ENCODE measurements at places on chromosomes 11 and 22.

- no peak for DNase-seq
Measured at GRCh38 chr11:26896719-26897118, 97.2 kb upstream of the FIBIN start.

DNA sequence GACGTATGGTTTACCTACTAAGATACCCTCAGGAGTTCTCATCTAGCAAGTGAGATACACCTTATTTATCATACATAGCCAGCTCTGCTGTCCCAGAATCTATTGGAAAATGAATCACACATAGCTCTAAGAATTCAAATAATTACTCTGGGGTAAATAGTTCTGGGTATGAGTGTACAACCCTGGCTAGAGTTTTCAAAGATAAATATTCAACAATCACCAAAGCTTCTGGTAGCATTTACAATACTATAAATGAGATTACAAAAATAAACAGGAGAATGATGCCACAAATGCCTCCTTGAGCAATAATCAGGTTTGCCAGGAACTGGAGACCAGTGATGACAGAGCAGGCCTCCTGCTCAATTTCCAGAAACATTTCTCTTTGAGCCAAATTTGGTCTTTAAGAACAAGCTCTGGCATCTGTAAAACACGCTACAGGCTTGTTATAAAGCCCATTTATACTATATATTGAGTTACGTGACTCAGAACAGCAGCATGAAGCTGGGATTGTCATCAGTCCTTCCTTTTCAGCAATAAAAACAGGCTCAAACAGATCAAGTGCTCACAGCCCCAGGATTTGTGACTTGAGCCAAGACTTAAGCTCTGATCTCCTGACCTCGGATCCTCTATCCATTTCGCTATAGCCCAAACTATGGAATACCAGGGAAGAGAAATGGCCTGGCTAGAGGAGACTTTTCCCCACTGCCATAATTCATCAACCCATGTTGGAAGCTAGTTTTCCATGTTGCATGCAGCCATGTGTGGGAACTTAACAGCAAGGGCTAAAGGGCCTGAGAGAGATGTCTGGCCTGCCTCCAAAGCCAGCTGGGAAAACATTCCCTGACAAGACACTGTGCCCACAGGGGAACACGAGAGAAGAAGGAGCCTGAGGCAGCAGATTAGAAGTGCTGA, 19.7 kb downstream of the RAB30 start:
- DNase-seq, result peak; percentile 99

DNA sequence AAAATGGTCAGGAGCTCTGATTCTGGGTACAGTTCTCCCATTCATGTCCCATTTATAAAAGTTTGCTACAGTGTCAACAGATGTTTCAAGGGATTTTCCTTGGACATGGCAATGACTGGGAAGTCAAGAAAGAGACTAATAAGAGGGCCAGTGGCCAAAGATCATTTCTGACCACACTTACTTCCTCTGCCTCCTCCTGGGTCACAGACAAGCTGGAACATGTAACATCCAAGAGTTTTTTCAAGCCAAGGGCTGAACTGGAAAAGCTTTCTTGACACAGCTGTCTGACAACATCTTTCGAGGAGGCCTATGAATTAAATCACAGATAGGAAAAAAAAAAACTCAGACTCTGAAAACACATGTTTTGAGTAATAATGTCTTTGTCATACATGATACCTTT, 8.7 kb downstream of the COMMD9 start:
- no peak for DNase-seq

DNA sequence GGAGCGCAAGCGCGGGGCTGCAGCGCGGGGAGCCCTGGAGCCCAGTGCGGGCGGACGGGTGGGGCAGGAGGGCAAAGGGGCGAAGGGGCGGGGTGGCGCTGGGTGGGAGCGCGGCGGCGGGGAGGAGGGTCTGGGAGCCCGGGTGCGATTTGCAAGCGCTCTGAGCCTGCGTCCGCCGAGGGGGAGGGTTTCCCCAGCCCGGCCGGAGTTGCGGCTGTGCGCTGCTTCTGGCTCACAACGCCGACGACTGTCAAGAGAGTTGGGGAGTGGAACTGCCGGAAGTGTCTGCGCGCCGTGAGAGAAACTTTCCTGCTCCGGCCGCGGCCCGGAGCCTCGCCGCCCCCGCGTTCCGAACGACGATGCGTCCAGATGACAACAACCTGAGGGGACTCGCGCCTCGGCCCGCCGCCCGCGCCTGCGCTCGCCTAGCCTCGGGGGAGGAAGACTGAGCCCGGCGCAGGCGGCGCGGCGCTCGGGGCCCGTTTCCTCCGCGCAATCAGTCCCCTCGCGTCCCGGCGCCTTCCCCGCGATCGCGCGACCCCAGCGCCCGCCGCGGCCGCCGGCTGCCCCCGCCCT, at the start of gene ARHGAP42:
TSS of gene ARHGAP42 (plus strand) at position 235 of the 576 bp plus-strand sequence. CDS start 391 bp downstream, outside the sequence.
- peak; percentile 42 for DNase-seq
